ENCODE measurements at places on chromosomes 4 and X.
A peak's percentile ranks its signal among the peaks of the same experiment; 100 is the strongest.

DNA sequence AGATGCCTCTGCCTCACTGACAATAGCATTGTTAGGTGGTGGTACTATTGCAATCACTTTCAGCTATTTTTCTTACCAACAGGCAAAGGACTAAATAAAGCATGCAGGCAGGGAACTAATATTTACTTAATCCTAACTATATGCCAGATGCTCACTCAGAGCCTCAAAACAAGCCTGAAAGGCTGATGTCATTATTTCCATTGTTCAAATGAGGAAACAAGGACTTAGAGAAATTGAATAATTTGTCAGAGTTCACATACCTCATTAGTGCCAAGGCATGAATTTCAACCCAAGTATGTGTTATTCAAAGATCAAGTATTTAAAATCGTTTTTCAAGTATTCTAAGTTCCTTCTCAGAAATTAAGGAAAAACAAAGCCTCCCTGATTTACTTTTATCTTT, 374.9 kb upstream of the TECRL start:
- no peak for DNase-seq

GRCh38 chr4:187019896-187020295, 296.2 kb upstream of the FAT1 start:
- DNase-seq, result no peak

GRCh38 chr4:43776371-43776770, 672.2 kb downstream of the KCTD8 start:
- DNase-seq, result no peak

- no peak for DNase-seq
Observed at GRCh38 chr4:147727476-147728028, 4.3 kb upstream of the ARHGAP10 start.

- no peak for DNase-seq
Observed at GRCh38 chr4:99382745-99383360, 30.3 kb upstream of the ADH1C start.

DNA sequence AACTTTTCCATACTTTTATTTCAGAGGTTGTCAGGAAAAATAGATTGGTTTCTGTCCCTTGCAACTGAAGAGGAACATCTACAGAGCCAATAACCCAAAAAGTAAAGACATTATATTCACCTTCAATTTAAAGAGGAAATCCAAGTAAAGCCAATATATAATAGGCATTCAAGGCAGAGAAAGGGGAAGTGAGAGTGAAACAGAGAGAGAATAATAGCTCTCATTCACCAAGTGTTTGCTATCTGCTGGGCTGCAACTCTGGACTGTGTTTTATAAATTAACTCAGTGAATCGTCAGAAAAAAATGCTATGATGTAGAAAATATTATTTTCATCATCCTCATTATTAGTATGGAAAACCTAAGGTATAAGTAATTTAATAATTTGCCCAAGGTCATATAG, 448.5 kb downstream of the TRAM1L1 start:
- DNase-seq, result no peak

DNA sequence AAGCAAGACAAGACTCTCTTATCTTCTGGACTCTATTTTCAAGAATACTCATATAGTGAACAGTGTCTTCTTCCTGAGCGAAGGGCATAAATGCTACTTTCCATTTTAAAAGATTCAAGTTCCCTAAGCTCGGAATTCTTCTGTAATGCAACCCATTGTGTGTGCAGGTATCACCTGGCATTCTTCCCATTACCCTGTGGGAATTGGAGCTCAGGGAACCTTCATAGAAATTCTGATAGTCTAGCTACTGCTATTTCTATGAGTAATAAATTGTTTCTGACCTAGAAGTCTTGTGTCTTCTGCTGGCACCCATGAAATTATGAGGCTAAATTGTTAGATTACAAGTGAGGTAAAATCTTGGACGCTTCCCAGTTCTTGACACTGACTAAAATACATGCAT, 324.1 kb upstream of the DIPK2B start:
- no peak for DNase-seq

- no peak for DNase-seq
Observed at GRCh38 chr4:168487282-168488035, 7.2 kb upstream of the DDX60L start.

DNA sequence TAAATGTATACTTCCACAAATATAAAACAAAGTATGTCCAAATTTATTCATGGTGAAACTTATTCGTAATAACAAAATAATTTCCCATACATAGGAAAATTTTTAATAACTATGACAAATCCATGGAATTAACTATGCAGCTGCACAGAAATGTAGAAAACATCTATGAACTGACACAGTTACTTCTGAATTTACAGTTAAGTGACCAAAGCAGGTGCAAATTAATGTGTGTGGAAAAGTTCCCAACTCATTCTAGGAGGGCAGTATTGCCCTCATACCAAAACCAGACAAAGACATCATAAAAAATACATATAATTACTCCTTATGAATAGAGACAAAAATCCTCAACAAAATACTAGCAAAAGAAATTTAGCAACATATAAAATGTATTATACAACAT, 12.5 kb downstream of the LDOC1 start:
- DNase-seq, result no peak

DNA sequence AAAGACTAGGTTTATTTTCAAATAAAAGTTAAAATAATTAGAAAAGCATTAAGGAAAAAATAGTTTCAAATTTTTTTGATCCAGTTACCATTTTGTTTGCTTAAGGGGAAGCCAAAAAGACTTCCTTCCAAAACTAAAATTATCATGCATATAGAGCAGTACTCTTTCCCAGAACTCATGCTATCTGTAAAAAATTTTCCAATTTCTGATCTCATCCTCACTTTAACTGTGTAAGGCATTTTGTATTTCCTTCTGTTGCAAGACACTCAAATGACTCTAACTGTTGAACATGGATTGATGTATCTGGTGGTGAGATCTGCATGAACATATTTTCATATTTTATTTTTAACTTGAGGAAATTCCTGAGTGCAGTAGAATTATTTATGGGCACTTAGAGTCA, 150.1 kb downstream of the ADAM29 start:
- DNase-seq, result no peak

DNA sequence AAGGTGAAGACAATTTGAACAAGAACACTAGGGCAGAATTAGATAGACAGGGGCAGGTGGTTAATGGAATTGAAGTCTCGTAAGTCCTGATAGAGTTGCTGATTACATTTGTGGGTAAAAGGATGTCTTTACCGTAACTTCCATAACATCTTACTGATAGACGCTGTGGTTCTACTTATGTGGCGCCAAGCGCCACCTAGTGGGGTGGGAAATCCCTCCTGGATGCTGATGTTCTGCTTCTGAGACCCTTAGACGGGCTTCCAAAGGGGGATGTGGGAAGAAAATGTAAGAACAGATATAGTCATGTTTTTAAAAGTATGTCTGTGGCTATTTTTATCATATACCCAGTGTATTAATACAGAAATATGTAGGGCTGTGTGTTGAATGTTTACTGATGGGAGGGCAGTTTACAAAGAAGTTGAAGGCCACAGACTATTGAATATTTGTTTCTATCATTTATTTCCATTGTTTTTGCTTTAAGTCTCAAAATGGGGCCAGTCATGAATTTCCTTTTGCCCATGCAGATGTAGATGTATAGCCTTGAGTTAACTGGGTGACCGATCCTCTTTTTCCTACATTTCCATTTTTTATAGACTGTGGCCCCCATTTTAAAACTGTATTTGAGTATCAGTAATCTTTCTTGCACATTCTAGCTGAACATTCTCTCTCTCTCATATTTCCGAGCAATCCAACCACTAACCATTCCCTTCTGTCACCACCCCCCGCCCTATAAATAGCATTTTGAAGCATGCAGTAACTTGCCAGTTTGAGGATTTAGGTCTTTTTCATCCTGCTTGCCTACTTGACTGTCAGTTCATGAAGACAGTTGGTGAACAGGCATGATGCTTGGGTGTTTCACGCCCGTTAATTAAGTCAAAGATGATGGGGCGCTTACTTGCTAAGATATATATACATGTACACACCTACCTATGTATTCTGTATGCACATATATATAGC, 12.1 kb upstream of the TLR8 start:
- DNase-seq, result no peak

DNA sequence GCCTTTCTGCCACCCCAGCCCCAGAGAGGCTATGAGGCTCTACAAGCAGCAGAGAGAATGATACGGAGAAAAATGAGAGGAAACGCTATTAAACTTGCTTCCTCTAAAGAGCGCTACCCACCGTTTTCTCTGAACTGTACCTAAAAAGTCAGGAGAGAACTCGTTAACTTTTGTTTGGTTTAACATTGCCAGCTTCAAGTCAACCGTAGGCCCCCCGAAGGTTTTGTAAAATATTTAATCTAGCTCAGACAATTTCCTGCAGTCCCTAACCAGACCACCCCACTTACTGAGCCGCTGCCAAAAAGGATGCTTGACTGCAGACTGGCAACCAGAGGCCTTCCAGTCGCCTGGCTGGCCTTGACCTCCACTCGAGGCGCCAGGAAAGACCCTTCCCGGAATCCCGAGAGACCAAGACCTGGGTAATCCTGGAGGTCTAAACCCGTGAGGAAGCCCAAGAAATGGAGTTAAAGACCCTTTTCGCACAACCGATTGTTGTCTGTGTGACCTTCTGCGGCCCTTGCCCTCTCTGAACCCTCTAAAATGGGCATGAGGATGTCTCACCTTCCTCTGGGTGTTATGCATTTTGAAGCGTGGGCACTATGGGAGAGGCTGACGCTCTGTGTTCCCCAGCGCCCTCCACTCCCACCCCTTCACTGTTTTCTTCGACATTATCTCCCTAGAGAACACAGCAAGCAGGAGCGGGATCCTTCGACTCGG, 86.3 kb downstream of the BCOR start:
- DNase-seq, result no peak

GRCh38 chr4:19256823-19257222, 994.9 kb upstream of the SLIT2 start:
- no peak for DNase-seq

GRCh38 chr4:177480795-177481194, 38.6 kb upstream of the AGA start:
- DNase-seq, result no peak

GRCh38 chr4:136935305-136935704, 597.0 kb downstream of the PCDH18 start:
- no peak for DNase-seq

DNA sequence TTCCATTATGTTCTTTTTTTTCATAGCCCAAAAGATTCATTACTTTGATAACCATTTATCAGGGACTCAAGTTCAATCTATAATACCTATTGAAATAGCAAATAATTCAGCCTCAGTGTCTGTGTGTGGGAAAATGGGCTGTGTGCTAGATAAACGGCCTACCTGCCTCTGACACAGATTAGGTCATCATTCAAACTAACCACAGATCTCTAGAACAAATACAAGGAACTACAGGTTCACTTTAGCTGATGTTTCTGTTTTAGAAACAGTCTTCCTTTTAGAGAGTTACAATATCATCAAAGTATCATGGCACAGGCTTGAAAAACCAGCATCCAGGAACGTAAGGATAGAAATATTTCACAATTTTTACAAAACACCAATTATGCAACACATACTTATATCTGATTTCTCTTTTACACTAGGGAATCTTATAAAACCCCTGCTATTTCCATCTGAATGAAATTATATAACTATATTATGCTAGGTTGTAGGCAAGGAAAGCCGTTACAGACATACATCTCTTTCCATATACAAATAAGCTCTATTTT, 56.6 kb upstream of the MAB21L2 start:
- no peak for DNase-seq

GRCh38 chrX:118507766-118508165, 12.2 kb downstream of the DOCK11 start:
- no peak for DNase-seq

- no peak for DNase-seq
Observed at GRCh38 chr4:163175971-163176958, 9.6 kb upstream of the NAF1 start.

DNA sequence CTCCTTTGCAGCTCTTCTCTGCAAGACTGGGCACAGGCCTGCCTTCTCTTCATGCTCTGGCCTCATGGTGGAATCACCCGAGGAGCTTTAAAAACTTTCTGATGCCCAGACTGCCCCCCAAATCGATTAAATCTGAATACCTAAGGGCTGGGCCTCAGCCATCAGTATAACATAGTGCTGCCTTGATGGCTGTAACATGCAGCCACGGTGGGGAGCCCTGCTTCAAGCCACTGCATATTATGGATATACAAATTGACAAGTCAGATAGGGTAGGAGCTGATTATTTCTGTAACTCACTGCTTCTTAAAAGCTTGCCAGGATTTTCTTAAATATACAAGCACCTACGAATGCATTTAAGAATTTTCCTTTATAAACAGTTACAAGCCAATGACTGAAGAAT, 40.5 kb downstream of the GPM6B start:
- no peak for DNase-seq

- DNase-seq, result no peak
Observed at GRCh38 chrX:154354013-154354412, 20.4 kb downstream of the FLNA start.

GRCh38 chr4:38311495-38312126, 351.4 kb downstream of the PTTG2 start:
- no peak for DNase-seq

DNA sequence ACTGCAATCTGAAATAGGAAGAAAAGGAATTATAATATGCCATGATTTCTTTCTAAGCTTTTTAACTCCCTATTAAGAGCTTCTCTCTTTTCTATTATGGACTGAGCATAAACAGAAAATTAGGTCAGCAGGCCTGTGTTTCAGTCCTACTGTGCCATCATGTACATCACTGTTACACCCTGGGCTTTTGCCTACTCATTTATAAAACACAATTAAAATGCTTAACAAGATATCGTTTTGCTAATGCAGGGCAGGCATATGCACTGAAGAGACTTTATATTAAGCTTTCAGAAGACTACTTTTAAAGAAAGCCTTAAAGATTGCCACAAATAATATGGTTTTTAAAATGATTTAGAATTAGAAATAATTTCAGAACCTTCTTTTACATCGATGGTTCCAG, 828 bp upstream of the BBS12 start:
- DNase-seq, result no peak

DNA sequence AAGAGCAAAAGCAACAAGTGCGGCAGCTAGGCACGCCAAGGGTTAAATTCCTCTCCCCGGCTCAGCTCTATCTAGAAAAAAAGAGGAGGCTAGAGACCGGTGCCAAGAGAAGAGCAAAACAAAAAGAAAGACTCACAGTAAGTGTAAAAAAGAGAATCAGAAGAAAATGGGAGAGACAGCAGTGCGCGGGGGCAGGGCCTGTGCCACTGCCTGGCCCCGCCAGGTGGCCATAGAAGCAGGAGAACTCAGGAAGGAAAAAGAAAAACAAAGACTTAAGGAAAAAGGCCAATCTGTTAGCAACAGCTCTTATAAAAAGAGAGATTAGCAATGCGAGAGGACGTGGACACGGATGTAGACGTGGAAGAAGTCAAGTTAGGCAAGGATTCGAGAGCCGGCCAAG, 3.2 kb downstream of the ACOX3 start:
- DNase-seq, result no peak

GRCh38 chr4:123622572-123622971, 226.0 kb downstream of the SPRY1 start:
- DNase-seq, result no peak

- DNase-seq, result no peak
Observed at GRCh38 chr4:184574861-184575260, 74.4 kb downstream of the CASP3 start.

- no peak for DNase-seq
Observed at GRCh38 chrX:47885501-47885900, 48.8 kb downstream of the ZNF81 start.

- no peak for DNase-seq
Observed at GRCh38 chr4:73850261-73850970, 2.7 kb upstream of the PF4V1 start.

GRCh38 chrX:24860140-24860539, 155.6 kb downstream of the ARX start:
- DNase-seq, result no peak

- no peak for DNase-seq
Observed at GRCh38 chr4:85783483-85783882, 308.5 kb downstream of the ARHGAP24 start.

- DNase-seq, result peak; percentile 8
Observed at GRCh38 chrX:43655151-43656004, 721 bp upstream of the MAOA start.

All from stimulated activated CD4-positive, alpha-beta T cell treated with anti-CD3 and anti-CD28 coated beads, Interleukin-15, amount 100 ng/mL, for 48 hours (primary cell).